ENCODE measurements at places on chromosomes 2 and 18.

DNA sequence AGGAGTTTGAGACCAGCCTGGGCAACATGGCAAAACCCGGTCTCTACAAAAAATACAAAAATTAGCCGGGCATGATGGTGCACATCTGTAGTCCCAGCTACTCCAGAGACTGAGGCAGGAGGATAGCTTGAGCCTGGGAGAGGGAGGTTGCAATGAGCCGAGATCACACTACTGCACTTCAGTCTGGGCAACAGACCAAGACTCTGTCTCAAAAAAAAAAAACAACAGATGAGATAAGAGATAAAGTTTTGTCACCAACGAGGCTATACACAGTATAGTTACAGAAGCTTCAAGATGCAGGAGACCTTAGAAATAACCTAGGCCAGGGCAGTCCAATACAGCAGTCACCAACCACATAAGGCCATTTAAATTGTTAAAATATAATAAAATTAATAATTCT, 9.4 kb downstream of the FAM124B start:
- DNase-seq, result no peak

DNA sequence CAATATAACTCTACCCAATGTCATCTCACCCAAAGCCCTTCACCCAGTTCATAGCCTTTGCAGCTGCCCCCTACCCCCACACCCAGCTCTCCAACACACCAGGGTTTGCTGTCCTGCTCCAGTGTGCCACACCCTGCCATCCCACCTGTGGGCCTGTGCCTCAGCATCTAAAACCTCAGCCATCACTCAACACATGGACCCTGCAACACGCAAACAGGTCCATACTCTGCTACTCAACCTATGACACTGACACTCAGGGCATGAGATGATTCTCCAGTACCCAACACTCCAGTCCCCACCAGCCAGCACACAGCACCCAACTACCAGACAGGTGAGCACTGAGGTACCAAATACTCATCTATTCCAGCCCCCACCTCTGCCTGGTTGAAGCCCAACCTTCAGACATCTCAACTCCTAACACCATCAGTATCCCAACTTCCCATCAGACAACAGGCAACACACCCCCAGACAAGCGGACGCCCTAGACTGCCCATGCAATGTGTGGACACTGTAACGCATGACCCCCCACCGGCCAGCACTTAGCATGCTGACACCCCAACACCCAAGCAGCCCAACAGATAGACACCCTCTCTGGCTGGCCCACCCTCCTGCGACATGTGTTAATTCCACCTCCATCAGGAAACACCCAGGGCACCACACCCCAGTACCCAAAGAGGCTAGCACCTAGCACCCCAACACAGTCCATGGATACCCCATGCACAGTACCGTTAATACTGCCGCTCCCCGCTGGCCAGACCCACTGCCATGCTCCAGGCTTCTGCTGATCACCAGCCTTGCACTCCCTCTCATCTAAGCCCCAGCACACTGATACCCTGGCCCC, 25.0 kb downstream of the ZAP70 start:
- no peak for DNase-seq

- DNase-seq, result no peak
Measured at GRCh38 chr18:59300676-59301285, 17.7 kb downstream of the CPLX4 start.

DNA sequence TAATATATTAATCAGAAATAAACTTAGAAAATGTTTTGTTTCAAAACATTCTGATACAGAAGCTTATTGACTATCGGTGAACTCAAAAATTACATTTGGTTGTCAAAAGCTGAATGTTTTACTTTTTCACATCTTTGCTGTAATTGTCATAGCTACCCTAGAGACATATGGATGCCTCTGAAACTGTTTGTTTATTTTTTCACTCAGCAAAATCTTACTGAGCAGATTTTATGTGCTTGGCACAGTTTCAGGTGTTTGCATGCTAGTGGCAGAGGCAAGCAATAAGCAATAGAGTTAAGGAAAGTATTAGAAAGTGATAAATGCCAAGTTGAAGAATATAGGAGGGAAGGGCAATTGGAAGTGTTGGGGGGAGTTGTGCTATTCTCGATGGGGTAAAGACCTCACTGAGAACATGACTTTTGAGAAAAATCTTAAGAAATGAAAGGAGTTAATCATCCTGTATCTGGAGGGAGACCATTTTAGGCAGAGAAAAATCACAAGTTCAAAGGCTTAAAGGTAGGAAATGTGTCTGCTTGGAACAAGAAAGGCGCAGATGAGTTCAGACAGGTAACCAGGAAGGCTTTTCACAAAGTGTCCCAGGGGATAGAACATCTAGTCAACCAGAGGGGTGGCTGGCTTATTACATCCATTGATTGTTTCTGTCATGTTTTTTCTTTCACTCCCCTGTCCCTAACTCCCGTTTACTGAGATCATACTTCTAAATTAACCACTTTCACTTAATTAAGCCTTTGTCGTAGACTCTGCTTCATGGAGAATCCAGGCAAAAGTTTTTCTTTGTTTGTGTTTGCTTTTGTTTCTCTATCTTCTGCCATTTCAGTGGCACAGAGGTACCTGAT, 27.2 kb upstream of the COBLL1 start:
- no peak for DNase-seq

GRCh38 chr2:236985761-236986339, 99.8 kb upstream of the COPS8 start:
- no peak for DNase-seq

DNA sequence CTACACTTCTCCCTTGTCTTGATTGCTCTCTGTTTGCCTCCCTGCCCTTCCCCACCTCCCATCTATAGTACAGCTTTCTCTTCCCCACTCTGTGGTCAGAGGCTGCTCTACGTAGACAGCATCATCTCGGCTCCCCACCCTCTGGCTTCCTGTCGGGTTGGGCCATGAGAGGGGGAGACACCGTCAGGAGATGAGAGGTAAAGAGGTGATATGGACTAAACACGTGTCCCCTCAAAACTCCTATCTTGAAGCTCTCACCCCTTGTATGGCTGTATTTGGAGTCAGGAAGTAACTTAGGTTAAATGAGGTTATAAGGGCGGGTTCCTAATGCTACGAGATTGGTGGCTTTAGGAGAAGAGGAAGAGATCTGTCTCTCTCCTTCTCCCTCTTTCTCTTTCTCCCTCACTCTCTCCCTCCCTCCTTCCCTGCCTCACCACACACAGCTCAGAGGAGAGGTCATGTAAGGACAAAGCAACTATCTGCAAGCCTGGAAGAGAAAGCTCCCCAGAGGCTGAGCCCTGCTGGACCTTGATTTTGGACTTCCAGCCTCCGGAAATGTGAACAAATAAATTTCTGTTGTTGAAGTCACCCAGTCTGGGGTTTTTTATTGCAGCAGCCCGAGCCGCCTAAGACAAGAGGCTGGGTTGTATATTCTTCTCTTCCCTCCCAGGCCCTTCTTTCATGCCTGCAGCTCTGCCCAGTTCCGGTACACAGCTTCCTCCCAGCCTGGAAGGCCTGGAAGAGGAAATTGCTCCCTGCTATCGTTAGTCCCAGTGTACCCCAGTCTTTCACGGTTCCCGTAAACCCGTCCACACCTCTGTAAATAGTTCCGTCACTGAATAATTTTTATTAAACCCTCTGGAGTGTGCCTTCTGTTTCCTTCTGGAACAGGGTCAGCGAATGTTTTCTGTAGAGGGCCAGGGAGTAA, 138.0 kb downstream of the AKAIN1 start:
- peak; percentile 4 for DNase-seq

DNA sequence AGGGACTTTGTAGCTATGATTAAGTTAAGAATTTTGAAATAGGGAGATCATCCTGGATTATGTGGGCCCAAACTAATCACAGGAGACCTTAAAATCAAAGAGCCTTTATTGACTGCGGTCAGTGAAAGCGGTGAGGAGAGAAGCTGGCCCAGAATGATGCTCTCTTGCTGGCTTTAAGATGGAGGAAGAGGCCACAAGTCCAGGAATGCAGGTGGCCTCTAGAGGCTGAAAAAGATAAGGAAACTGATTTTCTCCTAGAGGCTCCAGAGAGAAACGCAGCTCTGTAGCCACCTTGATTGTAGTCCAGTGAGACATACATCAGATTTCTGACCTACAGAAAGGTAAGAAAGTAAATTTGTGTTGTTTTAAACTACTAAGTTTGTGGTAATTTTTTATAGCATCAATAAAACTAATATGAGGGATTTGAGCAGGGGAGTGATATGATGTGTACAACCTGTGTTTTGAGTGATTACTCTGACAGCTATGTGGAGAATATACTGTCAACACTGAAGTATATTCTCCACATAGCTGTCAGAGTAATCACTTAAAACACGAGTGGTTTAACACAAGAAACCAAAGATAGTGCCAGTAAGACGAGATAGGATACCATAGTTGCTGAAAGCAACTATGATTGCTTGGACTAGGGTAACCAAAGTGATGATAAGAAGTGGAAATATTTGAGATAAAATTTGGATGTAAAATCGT, 364.4 kb upstream of the CHST9 start:
- DNase-seq, result no peak

DNA sequence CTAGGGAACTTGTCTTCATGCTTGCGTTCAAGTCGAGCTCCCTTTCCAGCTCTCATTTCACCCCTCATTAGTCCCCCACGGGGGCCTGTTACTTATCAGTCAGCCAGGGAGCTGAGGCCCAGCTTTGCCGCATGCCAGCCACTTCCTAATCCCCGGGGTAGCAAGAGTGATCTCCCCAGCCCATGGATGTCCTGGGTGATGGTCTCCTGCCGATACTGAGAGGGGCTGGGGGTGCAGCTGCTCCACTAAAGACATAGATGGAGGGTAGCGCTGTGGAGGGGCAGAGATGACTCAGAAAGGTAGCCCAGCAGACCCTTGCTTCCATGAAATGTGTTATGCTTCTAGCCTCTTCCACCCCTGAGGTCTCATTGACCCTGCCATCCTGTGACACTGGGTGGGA, 314.0 kb upstream of the EPAS1 start:
- DNase-seq, result no peak

- no peak for DNase-seq
Measured at GRCh38 chr2:40746191-40746590, 294.3 kb upstream of the SLC8A1 start.

- DNase-seq, result no peak
Measured at GRCh38 chr18:47283476-47283875, 32.0 kb upstream of the SKOR2 start.

GRCh38 chr2:69376403-69376802, 10.6 kb downstream of the GFPT1 start:
- no peak for DNase-seq

DNA sequence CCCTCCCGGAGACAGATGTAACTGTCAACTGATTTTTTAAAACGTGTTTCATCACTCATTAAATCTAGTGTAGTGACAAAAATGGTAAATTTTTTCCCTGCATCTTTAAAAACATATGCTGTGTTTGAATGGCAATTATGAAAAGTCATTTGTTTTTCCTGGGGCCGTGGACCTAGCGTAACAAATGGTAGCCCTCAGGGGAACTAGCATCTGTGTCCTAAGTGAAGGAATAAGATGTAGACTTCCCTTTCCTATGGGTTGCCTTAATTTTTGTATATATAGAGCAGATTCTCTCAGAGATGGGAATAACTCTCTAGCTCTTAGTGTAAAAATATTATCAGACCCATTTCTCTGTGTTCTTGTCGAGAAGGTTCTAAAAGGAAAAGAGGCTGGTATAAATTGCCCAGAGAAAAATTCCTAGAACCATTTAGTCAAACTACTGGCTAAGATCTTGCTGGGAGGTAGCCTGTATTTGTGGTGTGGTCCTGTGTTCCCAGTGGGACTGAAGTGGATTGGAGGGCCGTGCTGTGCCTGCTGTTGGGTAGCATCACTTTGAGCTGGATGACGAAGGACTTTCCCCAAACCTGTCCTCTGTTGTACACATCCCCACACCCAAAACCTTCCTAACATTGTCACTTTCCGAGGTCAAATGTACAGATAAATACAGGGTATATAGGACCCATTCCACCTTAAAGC, 85.8 kb downstream of the LIMS1 start:
- DNase-seq, result no peak

DNA sequence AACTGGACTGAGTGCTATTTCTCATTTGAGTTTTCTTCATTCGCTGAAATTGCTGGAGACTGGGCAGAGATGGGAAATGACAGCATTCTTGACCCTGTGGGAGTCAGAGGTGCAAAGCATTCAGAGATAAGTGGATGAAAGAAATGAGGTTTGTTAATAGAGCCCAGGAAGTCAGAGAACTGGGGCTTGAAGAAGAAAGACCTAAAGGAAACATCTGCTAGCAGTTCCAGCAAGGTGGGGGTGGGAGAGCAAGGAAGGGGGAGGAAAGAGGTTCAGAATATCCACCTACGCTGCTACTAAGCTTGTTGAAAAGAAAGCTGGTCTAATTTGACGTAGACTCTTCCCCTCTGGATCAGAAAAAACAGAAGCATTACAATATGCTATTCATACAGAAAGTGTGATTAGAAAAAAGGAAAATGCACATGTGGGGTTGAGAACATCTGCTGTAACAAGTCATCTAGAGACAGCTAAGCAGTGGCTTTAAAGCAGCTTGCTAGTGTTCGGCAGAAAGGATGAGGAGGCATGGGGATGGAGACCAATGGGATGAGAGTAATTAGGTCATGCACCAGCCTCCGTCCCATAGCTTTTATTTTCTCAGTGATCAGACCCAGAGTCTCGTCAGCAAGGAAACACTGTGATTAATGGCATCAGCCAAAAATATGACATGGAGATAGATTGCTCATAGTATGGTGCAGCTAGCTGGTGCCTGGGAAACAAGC, 29.7 kb downstream of the NAB1 start:
- no peak for DNase-seq

GRCh38 chr2:36473230-36473629, 117.7 kb downstream of the CRIM1 start:
- no peak for DNase-seq

DNA sequence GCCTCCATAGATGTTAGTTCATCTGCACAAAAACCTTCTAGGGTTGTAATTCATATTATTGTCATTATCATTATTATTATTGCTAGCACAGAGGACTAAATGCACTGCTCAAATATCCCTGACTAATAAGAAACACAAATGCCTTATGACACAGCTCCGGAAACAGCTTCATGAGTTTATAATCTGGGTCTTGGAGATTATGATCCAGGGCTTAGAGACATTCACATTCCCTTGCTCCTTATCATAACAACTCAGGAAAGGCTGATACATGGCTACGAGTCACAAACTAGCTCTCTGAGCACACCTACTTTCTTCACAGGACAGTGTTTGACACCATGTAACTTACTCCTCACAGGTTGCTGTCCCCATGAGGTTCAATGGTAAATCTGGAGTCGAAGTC, 102.2 kb upstream of the TTC39C start:
- no peak for DNase-seq

DNA sequence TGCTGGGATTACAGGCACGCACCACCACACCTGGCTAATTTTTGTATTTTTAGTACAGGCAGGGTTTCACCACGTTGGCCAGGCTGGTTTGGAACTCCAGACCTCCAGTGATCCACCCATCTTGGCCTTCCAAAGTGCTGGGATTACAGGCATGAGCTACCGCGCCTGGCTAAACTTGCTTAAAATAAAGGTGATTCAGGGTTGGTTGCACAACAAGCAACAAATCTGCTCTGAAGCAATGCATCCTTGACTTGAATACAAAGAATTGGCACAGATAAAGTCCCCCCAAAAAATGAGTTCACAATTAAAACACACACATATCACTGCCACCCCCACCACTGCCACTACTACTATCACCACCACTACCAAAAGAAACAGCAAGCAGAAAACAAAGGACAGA, 34.9 kb downstream of the CCDC88A start:
- DNase-seq, result no peak

- no peak for DNase-seq
Measured at GRCh38 chr2:3839476-3839875, 136.1 kb downstream of the DCDC2C start.

All from T-helper 22 cell (primary cell).